ENCODE measurements at places on chromosomes 16 and 17. TPM values are rescaled to one million over a fixed set of nuclear protein-coding genes. Genes with fewer than 3 reads are reported as not detected.

- DNase-seq: no peak
Measured at GRCh38 chr16:88069397-88070168, 118.3 kb downstream of the BANP start.

- no peak for DNase-seq
Measured at GRCh38 chr17:41656249-41657023, 32.1 kb upstream of the KRT17 start.

DNA sequence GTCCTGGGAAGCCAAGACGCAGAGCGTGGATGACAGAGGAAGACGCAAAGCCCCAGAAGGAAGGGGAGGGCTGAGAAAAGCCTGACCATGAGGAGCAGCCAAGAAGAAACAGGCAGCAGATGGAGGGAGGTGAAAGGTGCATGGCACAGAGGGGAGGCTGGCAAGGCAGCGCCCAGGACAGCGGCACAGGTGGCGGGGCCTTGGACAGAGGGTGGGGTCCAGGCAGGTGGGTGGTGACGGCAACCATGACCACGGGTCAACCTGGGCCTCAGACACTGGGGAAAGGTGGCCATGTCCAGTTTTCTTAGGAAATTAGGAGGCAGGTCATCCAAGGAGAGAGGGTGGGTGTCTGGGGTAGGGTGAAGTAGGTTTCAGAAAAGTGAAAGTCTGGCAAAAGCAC is 17.0 kb downstream of the ARHGAP17 start:
- DNase-seq: no peak

DNA sequence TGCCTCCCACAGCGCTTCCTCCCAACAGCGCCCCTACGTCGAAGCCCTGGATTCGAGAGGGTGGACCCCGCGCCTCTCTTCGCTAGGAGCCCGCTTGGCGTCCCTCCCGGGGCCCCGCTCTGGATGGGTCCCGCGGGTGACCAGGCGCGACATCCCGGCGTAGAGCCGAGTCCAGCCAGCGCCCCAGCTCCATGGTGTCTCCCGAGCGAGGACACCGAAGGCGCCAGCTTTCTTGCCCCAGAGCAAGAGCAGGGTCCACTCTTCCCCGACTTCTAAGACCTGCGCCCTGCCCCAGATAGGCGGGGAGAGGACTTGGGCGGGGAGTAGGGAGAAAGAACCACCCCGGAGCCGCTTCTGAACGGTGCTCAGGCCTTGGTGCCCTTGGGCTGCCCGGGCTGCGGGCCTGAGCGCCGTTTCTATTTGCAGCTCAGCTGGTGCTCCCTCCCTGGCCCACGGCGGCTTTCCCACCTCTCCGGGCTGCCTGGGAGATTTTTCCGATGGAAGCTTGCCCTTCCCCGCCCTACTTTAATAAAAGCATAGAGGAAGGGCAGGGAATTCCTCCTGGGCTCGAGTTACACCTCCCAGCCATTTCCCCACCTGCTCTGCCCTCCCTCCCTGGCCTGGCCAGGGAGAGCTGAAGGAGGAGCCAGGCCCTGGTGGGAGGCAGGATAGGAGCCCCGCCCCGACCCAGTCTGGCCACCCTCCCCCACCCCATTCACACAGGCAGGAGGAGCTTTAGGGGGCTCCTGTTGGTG is 1.8 kb downstream of the MMP15 start:
- no peak for DNase-seq

DNA sequence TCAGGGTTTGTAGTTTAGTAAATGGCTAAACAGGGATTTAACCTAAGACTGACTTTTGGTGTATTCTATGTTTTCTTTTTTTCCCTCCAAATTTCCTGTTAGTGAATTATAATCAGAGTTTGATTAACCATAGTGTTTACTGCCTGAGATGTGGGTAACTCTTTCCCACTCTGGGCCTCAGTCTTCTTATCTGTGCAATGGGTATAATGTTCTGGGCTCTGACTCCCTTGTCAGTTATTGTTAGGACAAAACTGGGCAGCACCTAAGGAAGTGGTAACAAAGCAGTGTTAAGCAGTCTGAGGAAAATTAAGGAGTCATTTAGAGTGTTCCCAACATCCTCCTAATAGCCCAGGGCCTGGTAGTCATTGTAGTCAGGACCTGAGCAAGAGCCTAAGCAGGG is 206.4 kb upstream of the N4BP1 start:
- no peak for DNase-seq

GRCh38 chr16:20045886-20046285 is 27.8 kb downstream of the GPR139 start:
- DNase-seq: no peak

DNA sequence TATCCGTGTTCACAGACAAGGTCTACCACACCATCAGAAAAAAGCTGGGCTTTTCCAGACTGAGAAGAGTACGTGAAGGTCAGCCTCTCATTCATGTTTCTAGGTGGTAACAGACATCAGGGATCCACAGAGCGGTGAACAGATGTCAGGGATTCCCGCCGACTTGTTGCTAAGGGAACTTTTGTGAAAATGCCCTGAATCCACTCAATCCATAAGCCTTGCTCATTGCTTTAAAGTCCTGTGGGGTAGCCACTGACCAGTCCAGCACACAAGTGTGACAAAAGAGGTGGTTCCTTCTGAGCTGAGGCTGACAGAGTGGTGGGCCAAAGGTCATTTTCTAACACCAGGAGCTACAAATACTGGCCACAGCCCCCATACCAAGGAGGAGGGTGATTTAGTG is 5.9 kb downstream of the GAS7 start:
- DNase-seq: no peak

DNA sequence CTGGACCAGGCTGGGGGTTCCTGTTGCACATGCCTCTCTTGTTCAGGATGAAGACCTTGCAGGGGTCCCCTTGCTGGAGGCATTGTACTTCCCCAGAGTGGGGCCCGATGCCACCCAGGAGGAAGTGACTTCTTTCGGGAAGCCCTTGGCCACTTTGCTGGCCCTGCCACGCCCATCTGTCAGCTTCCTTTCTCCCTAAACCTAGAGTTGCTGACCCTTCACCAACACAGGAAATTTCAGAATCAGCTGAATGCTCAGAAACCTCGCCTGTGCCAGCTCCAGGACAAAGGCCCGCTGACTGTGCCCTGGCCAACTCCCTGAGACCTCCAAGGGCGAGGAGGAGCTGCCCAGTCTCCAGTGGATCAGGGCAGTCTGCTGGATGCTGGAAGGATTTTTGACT is 26.7 kb downstream of the WNT9B start:
- DNase-seq: no peak

- DNase-seq: no peak
Measured at GRCh38 chr17:8909586-8910270, 42.3 kb upstream of the PIK3R6 start.

- peak; percentile 11 for DNase-seq
Measured at GRCh38 chr16:68910051-68910450, 66.7 kb downstream of the TANGO6 start.

GRCh38 chr17:59435238-59435637 is 103.8 kb downstream of the YPEL2 start:
- DNase-seq: no peak

Gene MSLN
- 0.31 TPM for total RNA-seq

Gene SLC6A2
- 21.2 TPM for total RNA-seq

Gene ST6GALNAC1
- 3.7 TPM for total RNA-seq

Gene GNAO1
- 7.6 TPM for total RNA-seq

Gene MEOX1
- total RNA-seq: 2.9 TPM

All from suprapubic skin (tissue), 4 donors.